ENCODE measurements at places on chromosomes 5 and 9.

DNA sequence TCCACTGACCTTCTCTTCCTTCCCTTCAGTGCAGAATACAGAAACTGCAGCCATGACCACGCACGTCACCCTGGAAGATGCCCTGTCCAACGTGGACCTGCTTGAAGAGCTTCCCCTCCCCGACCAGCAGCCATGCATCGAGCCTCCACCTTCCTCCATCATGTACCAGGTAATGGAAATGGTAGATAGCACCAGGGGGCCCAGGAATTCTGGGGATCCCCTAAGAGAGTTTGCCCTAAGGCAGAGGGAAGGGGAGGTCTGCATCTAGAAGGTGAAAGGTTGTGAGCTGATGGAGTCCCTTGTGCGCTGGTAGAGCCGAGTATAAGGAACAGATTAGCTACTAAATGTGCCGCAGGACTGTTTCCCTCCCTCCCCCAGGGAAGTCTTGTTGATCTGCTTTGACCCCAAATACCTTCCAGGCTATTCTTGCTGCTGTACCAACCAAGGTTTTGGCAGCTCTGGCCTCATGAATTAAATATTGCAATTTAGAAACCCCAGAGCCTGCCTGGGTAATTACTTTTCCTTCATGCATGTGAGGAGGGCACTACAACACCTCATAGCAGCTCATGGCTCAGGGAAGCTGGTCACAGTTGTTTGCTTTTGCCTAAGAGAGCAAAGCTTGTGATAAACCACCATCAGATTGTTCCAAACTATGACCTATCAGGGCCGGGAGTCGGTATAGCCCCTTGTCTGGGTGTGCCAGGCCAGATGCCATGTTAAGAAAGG lies 19.6 kb downstream of the CYFIP2 start:
- no peak for DNase-seq

DNA sequence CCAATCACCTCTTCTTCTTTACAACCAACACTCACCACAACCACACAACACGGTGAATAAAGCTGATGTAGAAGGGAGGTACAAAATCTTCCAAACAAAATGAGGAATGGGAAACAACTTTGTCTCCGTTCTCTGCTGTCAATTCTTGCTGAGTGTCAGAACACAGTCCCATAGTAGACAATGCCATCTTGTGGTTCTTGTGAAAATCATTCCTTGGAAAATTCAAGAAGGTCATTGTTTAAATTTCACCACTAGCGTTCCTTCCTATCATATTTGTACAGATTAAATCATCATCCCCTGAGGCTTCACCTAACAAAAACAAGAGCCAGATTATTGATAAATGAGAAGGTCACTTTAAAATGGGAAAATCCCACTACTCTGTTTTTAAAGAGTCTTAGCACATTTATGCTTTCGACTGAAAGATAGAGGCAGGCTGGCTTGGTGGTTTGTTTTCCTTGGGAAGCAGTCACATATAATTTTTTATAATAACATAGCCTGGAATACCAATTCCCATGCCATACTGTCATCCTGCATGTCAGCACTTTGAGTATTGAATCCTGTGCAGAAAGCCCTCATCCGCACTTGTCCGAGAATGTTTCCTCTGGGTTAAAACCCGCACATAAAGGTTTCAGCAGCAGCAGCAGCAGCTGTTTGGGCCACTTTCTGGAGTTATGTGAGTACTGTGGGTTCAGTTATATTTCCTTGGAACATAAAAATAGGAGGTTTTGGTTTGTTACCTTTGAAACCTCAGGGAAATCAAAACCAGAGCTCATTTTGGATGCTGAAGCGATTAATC lies 395.0 kb upstream of the SMARCA2 start:
- DNase-seq = peak; percentile 32

DNA sequence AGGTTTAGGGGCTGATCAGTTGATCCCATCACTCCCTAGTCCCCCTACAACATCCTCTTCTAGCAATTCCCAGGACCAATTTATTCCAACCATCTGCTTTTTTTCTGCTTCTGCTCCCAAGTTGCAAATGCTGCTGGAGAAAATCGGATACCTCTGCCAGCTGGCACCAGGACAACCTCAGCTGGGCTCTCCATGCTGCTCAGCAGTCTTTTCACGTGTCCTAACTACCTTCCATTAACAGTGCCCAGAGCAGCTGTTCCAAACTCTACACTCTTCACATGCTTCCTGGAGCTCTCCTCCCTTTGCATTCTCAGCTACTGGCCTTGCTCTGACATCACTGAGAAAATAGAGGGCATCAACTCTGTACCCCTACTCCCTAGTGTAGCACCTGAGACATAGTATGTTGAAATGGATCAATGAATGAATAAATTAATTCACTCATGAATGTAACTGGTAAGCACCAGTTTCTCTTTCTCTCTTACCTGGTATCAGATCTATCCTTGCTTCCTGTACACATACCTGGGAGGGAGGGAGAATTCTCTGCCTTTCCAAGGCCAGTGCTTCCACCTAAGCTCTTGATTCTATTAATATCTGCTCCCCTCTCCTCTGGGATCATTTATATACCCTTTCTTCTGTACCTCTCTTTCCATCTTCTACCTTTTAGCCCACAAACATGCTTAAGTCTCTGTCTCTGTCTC lies 191.0 kb downstream of the RAB3C start:
- DNase-seq = no peak

DNA sequence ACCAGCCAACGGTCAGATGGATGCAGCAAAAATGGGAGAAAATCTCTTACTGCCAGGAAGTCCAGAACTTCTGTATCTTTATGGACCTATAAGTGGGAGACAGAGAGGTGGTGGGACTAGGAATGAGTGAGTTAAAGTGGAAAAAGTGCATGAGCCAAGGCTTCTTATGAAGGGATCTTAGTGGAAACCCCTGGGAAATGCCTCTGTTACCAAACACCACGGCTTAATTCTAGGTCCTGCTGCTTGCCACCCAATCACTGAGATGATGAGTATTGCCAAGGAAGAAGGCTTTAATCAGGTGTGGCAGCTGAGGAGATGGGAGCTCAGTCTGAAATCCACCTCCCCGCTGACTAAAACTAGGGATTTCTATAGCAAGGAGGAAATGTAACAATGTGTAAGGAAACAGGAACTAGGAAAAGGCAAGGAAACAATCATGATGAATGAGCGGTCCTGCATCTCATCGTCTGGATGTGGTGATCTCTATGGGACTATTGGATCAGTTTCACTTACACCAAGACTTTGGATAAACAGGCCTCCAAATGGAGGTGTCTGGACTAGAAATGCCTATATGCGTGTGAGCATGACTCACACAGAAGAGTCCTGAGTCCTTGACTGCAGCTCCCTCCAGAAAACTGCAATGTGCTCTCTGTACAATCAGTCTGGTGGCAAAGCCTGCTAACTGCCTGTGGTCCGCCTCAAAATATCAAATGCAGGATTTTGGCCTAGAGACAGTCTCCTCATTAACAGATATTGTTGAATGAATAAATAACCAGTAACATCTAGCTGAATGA lies 98.2 kb upstream of the PRR16 start:
- no peak for DNase-seq

DNA sequence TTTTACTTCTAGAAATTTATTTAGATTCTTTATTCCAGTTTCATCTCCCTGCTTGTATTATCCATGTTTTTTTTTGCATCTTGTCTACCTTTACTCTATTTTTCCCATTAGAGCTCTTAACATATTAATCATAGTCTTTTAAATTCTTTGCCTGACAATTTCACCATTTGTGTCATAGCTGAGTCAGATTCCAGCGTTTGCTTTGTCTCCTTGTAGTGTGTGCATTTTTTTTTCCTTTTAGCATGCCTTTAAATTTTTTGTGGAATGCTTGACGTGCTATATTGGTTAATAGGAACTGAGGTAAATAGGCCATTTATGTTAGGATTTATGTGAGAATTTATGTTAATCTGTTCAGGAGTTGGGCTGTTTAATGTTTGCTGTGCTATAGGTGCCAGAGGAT lies 41.8 kb upstream of the NFIL3 start:
- no peak for DNase-seq

- no peak for DNase-seq
Observed at GRCh38 chr9:33785914-33786313, 9.4 kb upstream of the PRSS3 start.

- no peak for DNase-seq
Observed at GRCh38 chr5:1636981-1637638, 113.3 kb upstream of the LPCAT1 start.

- no peak for DNase-seq
Observed at GRCh38 chr5:94057655-94058054, 316.3 kb upstream of the POU5F2 start.

- DNase-seq = no peak
Observed at GRCh38 chr9:113669522-113670115, 206.1 kb downstream of the RGS3 start.

GRCh38 chr9:69485466-69485865 lies 160.5 kb downstream of the ENTREP1 start:
- no peak for DNase-seq

- DNase-seq = no peak
Observed at GRCh38 chr5:35753500-35753899, 103.2 kb upstream of the IL7R start.

DNA sequence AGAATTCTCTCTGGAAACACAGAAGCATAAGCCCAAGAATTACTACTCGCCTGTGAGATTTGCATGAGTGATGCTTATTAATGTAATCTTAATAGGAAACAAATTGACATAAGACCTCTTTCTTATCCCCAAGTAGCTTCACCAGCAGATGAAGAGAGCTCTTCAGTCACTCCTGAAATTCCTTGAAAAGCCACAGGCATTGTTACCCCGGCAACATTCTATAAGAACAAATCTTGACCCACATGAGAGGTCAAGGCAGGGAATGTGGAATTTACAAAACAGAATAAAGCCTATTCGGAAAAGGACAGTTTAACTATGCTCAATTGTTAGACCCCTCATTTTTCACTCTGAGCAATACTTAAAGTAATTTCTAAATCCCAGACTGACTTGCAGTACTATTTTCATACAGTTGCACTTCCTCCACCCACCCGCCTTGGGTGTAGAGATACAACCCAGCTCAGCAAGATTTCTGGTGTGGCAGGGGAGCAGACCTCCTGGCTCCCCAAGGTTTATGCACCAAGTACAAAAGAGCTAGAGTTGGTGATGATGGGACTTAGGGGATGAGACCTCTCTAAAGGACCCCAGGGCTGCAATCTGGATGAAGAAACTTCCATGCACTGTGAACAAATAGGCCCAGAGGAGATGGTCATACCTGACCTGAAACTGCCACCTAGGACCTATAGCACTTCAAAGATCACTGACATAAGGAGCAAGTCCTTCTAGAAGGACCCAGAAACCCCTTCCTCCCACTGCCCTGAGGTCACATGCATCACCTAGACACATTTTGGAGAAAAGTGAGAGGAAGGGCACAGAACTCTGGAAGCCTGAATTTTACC lies 242.1 kb downstream of the ZNF608 start:
- no peak for DNase-seq

GRCh38 chr5:108560581-108560980 lies 178.7 kb upstream of the FBXL17 start:
- DNase-seq = peak; percentile 16

DNA sequence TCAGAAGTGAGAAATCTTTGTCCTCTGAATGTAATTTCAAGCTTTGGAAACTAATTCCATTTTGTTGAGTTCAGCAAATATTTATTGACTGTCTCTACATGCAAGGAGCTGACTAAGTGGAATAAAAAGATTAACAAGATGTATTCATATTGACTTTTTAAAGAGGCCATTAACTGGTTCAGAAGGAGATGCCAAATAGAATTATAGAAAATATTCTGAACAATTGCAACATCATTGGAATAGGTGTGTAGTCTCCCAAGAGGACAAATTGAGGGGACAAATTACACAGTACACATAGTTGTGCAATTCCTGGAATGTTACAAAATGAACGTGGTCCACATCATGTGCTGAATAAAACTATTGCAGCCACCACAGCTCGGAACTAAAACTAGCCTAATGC lies 224.2 kb downstream of the NPR3 start:
- no peak for DNase-seq

GRCh38 chr9:19992556-19992955 lies 203.7 kb upstream of the SLC24A2 start:
- no peak for DNase-seq

DNA sequence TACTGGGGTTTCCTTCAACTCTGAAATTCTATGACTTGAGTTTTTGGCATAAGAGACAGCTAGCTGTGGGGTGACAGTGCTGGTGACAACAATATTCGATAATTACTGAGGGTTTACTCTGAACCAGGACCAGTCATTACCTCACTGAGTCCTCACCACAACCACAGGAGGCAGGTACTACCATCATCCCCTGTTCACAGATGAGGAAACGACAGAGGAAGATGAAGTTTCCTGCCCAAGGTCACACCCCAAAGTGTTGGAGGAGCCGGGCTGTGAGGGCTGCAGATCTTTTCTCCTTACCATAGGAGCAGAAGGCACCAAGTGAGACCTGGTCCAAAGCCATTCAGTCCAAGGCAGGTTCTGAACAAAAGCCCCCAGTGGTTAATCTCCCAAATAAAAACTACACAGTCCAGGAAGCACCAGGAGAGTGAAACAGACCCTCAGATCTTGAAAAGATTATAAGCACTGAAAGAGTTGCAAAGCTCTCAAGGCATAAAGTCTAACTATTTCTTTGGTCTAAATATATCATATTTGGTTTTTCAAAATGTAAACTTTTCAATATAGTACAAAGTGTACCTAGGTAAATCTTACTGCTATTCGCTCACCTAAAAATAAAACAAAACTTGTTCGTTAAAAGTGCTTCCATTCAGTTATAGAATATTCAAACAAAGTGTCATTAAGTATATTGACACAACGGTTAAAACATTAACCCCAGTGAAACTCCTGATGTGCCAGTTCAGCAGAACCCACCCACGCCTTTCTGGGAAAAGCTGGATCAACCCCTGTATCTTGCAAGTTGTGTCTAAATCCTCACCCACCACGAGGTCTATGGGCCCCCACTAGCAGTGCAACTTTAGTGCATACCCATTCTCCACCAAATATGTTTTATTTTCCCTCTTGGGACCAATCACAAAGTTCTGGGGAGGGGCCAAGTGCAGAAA lies 82.6 kb upstream of the EQTN start:
- DNase-seq = no peak

GRCh38 chr5:150436141-150436680 lies 13.3 kb downstream of the RPS14 start:
- DNase-seq = peak; percentile 63
